GM18507 (cell line): ENCODE measurements at places on chromosomes 11 and 22.

DNA sequence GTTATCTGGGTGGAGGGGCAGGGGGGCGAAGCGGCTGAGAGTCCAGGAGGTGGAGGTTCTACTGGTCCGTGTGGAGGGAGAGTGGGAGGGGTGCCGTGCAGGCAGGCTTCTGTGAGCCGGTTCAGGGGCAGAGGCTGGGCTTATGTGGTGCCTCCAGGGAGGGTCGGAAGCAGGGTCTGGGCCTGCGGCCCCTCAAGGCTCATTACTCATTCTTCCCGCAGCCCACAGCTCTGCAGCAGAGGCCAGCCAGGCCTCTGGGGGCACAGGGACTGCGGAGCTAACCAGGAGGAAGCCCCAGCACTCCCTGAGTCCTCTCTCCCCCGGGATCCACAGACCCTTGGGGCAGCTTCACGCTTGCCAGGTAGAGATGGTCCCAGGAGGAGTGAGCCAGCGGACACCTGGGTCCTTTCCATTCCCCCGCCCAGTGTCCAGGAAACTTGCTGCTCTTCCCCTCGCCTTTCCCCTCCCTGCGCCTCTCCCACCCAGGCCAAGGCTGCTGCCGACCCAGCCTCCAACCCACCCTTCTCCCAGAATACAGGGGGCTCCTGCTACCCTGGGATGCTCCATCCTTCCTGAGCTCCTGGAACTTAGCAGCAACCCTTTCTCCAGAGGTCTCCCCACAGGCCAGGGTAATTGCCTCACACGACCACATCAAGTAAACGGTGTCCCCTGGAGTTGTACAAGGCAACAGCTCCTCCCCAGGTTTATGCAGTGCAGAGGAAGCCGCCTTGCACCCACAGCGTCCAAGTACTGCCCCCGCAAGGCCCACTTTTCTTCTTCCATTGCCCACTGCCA is 6.3 kb downstream of the NRXN2 start:
- no peak for DNase-seq

DNA sequence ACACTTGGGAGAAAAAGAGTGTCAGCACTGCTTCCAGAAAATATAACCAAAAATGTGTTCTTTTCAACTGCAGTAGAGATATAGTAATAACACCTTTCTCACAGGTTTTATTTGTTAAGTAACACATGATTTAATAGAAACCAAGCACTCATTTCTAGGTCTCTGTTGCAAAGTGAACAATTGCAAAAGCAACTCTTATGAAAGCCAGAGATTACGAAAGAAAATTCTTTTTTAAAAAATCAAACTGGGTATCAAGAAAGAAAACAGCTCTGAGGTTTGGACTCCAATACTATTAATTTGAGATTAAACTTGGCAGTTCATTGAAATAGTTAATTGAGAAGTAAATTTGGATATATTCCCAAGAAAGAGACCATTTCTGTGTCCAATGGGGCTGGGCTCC is 9.8 kb upstream of the XKR3 start:
- DNase-seq, result no peak

- DNase-seq, result no peak
These were observed 1.2 kb upstream of the HSPA8 start for GRCh38 chr11:123062892-123063825.

GRCh38 chr11:58801302-58801701 is 43.2 kb downstream of the GLYATL2 start:
- no peak for DNase-seq

DNA sequence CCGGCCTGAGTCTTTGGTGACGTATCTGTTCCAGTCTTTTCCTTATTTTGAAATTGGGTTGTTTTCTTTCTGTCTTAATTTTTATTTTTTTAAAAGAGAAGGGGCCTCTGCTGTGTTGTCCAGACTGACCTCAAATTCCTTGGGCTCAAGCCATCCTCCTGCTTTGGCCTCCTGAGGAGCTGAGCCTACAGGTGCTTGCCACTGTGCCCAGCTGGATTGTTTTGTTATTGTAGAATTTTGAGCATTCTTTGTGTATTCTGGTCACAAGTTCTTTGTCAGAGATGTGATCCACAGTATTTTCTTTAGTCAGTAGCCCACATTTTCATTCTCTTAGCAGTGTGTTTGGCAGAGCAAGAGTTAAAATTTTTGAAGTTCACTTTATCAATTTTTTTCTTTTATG is 100.1 kb downstream of the ATXN10 start:
- DNase-seq, result no peak

DNA sequence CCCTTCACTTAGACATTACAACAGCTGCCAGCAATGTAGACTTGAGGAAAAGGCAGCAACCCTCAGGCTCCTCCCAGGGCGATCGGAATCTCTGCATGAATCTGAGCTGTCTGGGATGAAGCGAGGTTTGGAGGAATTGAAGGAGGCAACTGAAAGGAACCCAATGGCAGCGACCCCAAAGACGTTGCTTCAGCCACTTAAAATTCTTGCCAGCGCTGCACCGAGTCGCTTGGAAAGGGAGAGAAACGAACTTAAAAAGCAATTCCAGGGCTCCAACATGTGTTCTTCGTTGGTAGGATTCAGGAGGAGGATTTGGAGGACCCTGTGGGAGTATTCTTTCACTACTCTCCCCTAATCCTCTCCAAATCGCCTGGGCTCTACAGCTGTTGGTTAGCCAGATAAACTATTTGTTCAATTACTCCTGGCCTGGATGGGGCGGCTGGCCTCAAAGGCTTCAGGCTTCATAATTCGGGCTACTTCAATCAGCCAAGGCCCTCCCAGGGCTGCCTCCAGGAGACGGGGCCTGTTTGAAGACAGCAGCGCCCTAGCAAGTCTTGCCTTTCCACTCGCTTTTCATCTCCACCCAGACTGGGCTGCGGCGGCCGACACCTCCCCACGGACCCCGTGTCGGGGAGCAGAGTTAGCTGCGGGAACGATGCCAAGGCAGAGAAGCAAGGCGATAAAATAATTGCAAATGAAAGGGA is 72.4 kb upstream of the TMEM45B start:
- no peak for DNase-seq

- DNase-seq, result no peak
These were observed 166.2 kb downstream of the PGR start for GRCh38 chr11:100963375-100963774.

DNA sequence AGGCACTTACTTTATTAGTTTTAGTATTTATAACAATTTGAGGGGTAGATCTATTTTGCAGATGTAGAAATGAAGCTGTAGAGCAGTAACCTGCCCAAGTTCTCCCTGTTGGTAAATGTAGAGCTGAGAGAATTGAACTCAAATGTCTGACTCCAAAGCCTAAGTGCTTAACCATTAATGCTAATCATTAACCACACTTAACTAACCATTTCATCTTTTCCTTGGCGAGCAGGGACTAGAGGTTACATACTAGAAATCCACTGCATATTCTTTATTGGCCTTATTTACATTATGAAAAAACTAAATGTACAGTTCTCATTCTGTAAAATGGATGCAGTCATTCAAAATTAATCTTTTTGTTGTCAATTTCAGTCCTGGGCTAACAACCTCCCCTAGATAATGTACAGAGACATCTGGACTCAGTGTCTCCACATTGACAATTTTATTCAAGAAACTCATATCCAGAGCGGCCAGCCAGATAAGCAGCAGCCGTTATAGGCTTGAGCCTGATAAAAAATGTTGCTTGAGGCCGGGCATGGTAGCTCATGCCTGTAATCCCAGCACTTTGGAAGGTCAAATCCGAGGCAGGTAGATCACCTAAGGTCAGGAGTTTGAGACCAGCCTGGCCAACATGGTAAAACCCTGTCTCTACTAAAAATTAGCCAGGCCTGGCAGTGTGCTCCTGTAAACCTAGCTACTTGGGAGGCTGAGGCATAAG is 76.7 kb upstream of the PICALM start:
- no peak for DNase-seq

DNA sequence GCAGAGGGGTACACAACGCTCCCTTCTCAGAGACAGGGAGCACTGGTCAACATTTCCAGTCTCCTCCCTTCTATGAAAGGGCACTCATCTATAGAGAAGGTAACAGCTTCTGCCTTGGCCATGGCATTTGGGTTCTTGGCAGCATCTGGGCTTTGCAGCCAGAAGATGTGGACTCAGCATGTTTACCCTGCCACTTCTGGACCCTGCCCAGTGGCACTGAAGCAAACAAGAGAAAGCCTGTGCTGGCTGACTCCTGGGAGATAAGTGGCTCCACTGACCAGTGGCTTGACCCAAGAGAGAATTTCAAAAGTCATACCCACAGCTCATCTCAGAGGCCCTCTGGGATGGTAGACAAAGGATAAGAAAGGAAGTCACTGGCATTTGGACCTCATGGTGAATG is 8.0 kb downstream of the CSNK2A3 start:
- DNase-seq, result no peak

GRCh38 chr11:98616098-98616655 is 404.6 kb upstream of the CNTN5 start:
- no peak for DNase-seq
